H4 (cell line): ENCODE measurements at places on chromosomes 1 and 21.

DNA sequence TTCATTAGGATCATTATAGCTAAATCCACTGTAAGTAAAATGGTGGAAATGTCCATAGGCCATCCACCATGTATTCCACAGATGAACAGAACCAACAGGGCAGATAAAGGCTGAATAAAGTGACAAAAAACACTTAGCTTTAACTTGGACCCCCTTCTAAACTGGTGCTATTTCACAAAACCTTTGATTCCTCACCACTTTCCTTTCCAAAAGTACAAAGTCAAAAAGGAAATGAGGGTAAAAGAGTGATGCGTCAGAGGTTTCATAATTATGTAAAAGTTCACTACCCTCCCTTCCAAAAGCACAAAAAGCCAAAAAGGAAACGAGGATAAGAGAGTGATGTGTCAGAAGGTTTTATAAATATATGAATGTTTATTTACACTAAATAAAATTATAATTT, 172.2 kb downstream of the TBX15 start:
- no peak for DNase-seq

GRCh38 chr21:42614811-42615351, 38.5 kb upstream of the PDE9A start:
- DNase-seq = peak; percentile 48

DNA sequence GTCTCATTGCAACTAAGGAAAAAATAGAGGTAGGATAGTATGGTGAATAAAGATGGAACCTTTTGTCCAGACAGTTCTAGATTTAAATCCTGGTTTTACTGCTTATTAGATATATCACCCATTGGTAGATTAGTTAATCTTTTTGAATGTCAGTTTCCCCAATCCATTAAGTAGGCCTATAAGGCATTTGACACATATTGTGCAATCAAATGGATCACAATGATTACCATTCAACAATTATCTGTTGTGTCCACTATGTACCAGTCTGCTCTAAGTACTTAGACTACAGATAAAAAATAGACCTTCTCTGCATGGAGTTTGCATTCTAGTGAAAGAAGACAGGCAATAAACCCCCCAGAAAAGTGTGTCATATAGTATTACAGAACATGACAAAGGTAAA, 6.0 kb upstream of the PALMD start:
- no peak for DNase-seq

DNA sequence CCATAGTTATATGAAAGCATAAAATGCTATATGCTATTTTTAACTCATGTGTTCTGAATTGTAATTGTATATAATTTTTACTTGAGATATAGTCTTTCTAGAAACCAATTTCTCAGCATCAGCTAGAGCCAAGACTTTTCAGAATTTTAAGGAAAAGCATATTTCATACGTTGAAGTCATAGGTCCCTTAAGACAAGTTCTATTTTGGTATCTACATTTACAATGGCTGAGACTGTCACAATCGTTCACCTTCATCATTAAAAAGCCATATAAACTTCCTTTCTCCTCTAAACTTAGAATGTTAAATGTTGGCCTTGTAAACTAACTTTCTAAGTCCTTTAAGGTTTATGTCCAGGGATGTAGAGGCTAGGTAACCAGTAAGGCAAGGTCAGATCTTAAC, 104.1 kb downstream of the LRRC40 start:
- no peak for DNase-seq

DNA sequence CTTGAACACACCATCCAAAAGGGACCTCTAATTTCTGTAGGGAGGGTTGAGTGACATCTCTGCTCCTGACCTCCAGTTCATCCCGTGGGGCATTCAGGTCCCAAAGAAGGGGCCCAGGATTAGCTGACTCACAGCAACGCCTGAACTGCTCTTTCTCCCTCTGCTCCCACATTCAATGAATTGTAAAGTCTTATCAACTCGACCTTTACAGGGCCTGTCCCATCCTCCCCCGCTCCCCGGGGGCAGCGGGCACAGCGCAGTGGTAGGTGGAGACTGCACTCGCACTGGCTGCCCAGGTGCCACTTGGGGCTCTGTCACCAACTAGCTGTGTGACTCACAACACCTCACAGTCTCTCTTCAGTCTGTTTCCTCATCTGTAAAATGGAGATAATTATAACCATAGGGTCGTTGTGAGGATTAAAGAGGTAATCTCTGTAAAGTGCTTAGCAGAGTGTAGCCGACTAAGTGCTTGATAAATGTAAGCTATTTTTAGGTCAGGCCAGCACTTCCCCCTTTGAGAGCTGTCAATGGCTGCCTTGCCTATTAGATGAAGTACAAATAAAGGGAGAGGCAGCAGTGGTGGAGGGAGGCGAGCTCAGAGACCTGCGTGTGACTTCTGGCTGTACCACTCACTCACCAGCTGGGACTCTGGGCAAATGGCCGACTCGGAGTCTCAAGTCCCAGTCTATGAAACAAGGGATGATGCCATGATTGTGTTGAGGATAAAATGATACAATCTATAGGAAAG, 637 bp upstream of the MYBPHL start:
- DNase-seq = no peak

GRCh38 chr1:185929776-185930175, 195.6 kb downstream of the HMCN1 start:
- no peak for DNase-seq

GRCh38 chr1:49163031-49163430, 386.3 kb upstream of the BEND5 start:
- DNase-seq = no peak

- DNase-seq = no peak
Observed at GRCh38 chr1:1779320-1779675, 1.0 kb upstream of the NADK start.

GRCh38 chr1:244833734-244834542, 1.5 kb upstream of the COX20 start:
- peak; percentile 74 for DNase-seq

DNA sequence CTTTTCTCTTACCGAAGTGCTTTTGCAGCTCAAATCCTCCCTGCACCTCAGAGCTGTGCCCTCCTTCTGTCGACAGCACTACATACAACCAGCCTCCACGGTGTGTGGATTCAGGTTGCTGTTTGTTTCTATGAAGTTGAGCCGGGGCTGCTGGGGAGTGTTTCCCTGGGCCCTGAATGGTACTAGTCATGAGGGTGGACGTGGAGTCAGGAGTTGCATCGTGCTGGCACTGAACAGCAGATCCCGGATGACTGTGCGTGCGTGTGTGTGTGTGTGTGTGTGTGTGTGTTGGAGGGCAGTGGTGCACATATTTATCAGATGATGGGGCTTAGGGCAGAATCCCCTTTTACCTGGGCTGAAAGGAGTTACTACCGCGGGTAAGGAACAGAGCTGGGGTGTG, 47.0 kb downstream of the ACTL8 start:
- no peak for DNase-seq

- no peak for DNase-seq
Observed at GRCh38 chr1:81512252-81513003, 288.3 kb upstream of the ADGRL2 start.

DNA sequence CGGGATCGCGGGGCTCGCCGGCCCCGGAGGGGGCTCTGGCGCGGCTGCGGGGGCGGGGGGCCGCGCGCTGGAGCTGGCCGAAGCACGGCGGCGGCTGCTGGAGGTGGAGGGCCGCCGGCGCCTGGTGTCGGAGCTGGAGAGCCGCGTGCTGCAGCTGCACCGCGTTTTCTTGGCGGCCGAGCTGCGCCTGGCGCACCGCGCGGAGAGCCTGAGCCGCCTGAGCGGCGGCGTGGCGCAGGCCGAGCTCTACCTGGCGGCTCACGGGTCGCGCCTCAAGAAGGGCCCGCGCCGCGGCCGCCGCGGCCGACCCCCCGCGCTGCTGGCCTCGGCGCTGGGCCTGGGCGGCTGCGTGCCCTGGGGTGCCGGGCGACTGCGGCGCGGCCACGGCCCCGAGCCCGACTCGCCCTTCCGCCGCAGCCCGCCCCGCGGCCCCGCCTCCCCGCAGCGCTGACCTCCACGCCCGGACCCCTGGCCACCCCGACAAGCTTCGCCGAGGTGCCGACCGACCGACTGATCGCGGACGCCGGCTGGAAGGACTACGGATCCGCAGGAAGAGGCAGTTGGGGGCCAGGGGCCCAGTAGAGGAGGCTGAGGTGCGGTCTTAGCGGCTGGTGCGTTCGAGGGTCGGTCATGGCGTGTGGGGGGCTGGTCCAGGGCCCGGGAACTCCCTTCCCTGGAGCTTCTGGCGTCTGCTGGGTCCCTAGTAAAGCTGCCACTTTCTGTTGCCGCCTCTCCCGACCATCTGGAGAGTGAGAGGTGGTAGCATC, 711 bp downstream of the TRNP1 start:
- no peak for DNase-seq

DNA sequence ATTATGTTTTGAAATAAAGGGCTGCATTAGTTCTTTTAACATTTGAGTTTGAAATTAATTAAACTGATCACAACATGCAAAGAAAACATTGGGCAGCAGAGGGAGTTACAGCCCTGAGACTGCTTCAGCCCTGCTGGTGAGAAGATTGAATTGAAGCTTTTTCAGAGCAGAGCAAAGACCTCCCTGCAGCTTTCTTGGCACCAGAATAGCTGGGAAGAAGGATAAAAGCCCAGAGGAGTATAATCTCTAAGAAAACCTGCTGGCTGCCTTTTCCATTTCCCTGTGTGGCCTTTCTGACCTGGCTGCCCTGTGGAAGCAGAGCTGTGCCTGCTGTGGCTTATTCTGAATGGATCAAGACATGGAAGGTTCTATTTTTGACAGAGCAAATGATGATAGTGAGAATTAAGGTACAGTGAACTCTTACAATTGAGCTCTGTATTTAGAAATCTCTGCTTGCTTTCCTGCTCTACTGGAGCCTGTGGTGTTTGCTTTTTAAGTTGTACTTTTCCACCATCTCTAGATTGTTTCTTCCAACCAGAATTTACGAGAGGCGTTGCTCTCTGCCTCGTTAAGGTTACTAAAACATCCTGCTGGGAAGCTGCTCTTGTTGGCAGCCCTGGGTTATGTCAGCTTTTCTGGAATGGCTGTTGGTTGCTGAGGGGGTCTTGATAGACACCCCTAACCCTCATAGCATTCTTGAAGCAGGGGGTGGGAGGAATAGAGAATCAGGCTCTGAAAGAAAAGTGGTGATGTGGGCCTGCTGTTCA, 9.9 kb downstream of the SNRPE start:
- peak; percentile 60 for DNase-seq
